ENCODE measurements at places on chromosomes 7 and 10.

DNA sequence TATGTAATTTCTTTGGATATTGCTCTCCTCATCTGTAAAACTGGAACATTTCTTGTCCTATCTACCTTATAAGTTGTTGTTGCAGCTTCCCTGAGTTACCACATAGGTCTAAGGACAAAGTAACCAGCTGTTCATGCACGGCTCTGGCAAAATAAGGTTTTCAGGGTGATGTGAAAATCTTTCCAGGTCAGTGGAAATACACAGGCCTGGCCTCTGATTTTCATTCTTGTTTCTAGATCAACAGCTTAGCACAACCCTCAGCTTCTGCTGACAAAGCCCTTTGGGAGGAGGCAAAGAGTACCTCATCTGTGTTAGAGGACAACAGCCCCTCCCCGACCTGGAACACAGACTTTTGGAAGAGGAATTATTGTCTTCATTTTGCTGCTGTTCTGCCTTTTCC lies 117.5 kb upstream of the AGK start:
- DNase-seq = no peak

DNA sequence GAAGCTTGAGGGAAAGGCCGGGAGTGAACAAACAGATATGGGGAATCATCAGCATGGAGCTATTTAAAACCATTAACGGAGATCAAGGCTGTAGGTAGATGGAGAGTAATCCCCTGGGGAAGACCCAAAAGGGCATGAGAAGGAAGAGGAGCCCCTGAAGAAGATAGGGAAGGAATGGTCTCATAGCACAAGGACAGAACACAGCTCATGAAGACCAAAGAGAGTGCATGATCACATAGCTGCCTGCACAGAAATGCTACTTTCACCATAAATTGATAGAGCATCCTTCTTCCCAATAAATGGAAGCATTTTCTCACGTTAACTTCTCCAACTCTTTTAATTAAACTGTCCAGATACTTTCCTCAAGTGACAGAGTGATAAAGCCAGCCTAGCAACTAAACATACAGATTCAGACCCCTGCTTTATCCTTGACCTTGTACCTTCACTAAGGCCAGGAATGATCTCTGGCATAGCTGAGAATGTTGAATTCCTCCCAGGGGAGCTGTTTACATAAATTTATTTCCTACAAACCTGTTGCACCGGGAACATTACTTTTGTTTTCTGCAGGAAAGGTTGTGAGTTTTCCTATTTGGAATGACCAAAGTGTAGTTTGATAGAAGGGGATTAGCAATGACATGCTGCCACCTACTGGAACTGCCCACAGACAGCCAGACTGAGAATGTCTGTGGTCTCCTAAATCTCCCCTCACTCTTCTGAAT lies 110.8 kb upstream of the LRGUK start:
- no peak for DNase-seq

DNA sequence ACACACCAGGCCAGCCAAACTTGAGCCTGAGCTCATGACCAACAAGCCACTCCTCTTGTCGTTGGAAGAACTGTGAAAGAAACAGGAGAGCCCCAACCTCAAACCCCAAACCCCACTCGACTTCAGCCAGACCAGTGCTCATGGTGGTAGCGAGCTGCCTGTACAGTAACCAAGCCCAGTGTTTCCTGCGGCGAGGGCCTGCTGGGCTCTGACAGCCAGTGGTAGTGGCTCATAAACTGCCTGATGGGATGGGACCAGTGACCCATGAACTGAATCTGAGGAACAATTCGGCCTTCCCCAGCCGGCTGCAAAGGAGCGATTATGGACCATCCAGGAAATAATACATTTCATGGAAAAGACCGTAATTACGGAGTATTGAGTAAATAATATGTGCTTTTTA lies 191.9 kb downstream of the RPS24 start:
- DNase-seq = no peak

- DNase-seq = no peak
These were observed 81.8 kb downstream of the JMJD1C start for GRCh38 chr10:63384001-63384400.

DNA sequence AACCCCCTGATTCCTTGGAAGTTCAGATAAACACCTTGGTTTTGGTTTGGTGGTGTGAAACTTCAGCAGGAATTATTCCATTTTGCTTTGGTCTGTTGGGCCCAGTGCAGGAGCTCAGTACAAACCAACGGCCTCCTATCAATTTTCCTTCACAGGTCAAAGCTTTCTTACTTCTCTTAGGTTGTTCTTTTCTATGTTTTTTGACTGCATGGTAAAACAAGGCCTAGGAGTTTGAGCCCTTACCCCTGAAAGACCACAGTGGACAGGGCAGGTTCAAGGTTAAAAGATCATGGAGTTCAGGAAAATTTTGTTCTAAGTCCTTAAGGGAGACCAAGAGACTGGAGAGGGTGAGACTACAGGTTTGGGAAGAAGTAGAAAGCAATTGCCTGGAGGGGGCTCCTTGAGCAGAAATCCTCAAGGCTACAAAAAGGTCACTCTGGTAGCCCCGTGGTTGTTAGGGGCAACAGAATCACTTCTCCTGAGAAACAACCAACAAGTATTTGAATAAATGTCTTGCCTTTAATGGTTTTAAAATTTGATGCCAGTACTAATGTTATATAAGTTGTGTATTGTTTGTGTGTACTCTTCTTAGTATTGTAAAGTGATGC lies 40.9 kb upstream of the FHIP2A start:
- no peak for DNase-seq

DNA sequence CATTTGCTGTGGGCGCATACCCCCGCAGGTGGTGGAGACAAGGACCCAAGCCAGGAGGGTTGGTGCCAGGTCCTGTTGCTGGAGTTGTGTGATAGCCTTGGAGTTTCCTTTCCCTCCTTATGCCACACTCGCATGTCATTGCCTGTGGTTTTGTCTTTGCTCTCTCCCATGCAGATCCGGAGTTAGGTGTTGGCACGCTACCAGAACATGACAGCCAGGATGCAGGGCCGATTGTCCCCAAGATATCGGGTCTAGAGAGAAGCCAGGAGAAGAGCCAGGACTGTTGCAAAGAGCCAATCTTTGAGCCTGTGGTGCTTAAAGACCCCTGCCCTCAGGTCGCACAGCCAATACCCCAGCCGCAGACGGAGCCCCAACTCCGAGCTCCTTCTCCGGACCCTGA lies 369.2 kb upstream of the GALNT17 start:
- DNase-seq = no peak

DNA sequence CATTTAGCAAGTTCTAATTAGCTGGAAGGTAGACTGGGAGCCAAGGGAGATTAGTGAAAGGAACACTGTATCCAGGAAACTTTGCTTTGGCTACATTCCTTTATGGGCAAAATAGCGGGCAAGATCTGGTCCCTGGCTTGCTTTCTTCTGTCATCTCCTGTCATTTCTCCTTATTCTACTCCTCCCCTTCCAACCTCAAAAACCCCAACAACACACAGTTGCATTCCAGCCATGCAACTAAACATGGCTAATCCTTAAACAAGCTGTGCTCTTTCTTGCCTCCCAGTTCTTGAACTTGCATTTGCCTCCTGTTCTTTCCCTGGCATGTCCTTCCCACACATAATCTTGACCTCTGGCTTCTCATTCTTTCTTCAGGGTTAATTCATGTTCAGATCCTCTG lies 59.5 kb upstream of the CDCA7L start:
- DNase-seq = no peak
